ENCODE measurements at places on chromosomes 3 and 15. TPM values are rescaled to one million over a fixed set of nuclear protein-coding genes. Genes with fewer than 3 reads are reported as not detected.

The KLF15 gene
- 0.56 TPM for total RNA-seq

The AMOTL2 gene
- 52.4 TPM for total RNA-seq

The TRIM42 gene
- total RNA-seq: not detected

The DUOXA2 gene
- total RNA-seq: not detected

The HRG gene
- total RNA-seq: not detected

The HTD2 gene
- total RNA-seq: 7.8 TPM

The LRRC31 gene
- total RNA-seq: not detected

The SKOR1 gene
- total RNA-seq: 0.05 TPM

The IL17RE gene
- total RNA-seq: 1.4 TPM

The GNAT1 gene
- not detected for total RNA-seq

The SLC28A1 gene
- total RNA-seq: not detected

The SEMA3B gene
- total RNA-seq: 8.8 TPM

The C3orf22 gene
- not detected for total RNA-seq

The GOLGA8J gene
- 0.12 TPM for total RNA-seq

The COL6A5 gene
- total RNA-seq: not detected

The CEMIP gene
- total RNA-seq: 1.3 TPM

The PGBD4 gene
- total RNA-seq: 1.6 TPM

The ZNF80 gene
- not detected for total RNA-seq

The ATP13A4 gene
- total RNA-seq: not detected

The IL12A gene
- 1.1 TPM for total RNA-seq

The P2RY14 gene
- total RNA-seq: not detected

The ISLR gene
- 0.39 TPM for total RNA-seq

The IQCB1 gene
- total RNA-seq: 9.9 TPM

The SLC2A2 gene
- total RNA-seq: not detected

The FBXL22 gene
- 0.18 TPM for total RNA-seq

The GCNT3 gene
- 127 TPM for total RNA-seq

The MESP1 gene
- 1.7 TPM for total RNA-seq

The KNG1 gene
- not detected for total RNA-seq

The CCDC191 gene
- total RNA-seq: 1.9 TPM

The ARHGAP31 gene
- 1.5 TPM for total RNA-seq

The CHRNA5 gene
- 35.1 TPM for total RNA-seq

The MORC1 gene
- not detected for total RNA-seq

The PLD1 gene
- 15.2 TPM for total RNA-seq

The SH3GL3 gene
- 0.85 TPM for total RNA-seq
